Camera-type eye (tissue), 1 donor: ENCODE measurements at places on chromosomes 16 and 17. TPM values are rescaled to one million over a fixed set of nuclear protein-coding genes. Genes with fewer than 3 reads are reported as not detected.

Gene SAMD14
- total RNA-seq, result 14.2 TPM

Gene SCARF1
- 11.1 TPM for total RNA-seq

Gene CWC25
- total RNA-seq, result 20.3 TPM

Gene TMEM235
- total RNA-seq, result 1.8 TPM

Gene EPN3
- 0.82 TPM for total RNA-seq

Gene APPBP2
- 87.9 TPM for total RNA-seq

Gene SLC52A1
- total RNA-seq, result not detected

Gene DNAI2
- 0.44 TPM for total RNA-seq

Gene RHBDL1
- total RNA-seq, result 4.3 TPM

Gene PIK3R5
- 2.9 TPM for total RNA-seq

Gene SRCIN1
- 14.8 TPM for total RNA-seq

Gene CD300LB
- 0.71 TPM for total RNA-seq

Gene ARHGDIG
- 10.5 TPM for total RNA-seq

Gene AIPL1
- 335 TPM for total RNA-seq
